ENCODE measurements at places on chromosomes 1 and 21. TPM values are rescaled to one million over a fixed set of nuclear protein-coding genes. Genes with fewer than 3 reads are reported as not detected.

GRCh38 chr1:232421143-232421796, 208.7 kb downstream of the SIPA1L2 start:
- DNase-seq = no peak

The AMY2A gene
- not detected for total RNA-seq

The MTHFR gene
- 28.6 TPM for total RNA-seq

The FMOD gene
- 2.5 TPM for total RNA-seq

The SH3D21 gene
- 10.6 TPM for total RNA-seq

The ZNF697 gene
- 22.3 TPM for total RNA-seq

The PEX10 gene
- total RNA-seq = 27.6 TPM

Data from progenitor cell of endocrine pancreas (in vitro differentiated cells).